HuH-7.5 (cell line): ENCODE measurements at places on chromosomes 3 and 15.

- DNase-seq: no peak
Observed at GRCh38 chr15:60993008-60993407, 236.1 kb downstream of the RORA start.

GRCh38 chr3:138694287-138695007, 85.9 kb downstream of the FAIM start:
- no peak for DNase-seq

DNA sequence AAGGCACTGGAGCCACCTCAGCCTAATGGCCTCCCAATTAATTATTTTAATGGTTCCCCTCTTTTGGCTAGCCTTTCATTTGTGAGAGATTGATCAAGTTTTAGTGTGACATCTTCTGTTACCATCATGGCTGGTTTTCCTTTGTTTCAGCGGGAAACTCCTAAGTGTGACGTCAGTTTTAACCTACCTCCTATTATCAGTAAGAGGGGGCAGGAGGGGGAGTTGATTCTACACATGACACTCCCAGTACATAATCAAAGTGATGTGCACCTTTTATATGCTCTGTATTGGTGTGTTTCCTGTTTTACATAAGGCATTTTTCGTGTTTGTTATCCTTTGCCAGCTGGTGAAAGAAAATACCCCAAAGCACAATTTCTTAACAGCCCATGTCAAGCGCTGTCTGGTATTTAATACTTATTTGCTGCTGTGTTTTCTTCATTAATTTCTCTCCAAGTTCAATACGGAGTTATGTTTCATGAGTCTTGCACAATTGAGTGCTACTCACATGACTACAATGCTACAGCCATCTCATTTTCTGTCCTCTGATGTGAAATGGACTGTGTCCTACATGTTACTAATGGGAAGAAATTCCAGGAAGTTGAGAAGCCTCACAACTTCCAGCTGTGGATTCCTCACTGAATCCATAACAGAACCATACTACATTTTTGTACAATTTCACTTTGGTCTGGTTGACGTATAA, 52.2 kb upstream of the POLR2M start:
- no peak for DNase-seq

GRCh38 chr3:107524841-107525643, 2.3 kb downstream of the BBX start:
- DNase-seq: peak; percentile 38

GRCh38 chr15:69457304-69458280, 5.0 kb downstream of the RPLP1 start:
- DNase-seq: no peak

GRCh38 chr3:45075821-45076625, 49.9 kb downstream of the CLEC3B start:
- DNase-seq: no peak

DNA sequence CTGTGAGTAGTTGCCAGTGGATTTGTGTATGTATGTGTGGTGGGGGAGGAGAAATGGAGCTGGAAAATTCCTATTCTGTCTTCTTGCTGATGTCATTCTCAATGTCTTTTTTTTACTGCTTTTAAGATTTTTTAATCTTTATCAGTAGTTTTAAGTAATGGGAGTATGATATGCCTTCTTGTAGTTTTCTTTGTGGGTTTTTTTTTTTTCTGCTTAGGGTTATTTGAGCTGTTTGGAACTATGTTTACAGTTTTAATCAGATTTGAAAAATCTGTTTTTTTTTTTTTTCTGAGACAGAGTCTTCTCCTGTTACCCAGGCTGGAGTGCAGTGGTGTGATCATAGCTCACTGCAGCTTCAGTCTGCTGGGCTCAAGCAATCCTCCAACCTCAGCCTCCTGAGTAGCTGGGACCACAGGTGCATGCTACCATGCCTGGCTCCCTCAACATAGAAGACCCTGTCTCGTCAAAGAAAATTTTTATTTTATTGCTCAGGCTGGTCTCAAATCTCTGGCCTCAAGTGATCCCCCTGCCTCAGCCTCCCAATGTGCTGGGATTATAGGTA, 37.1 kb downstream of the RPL39L start:
- DNase-seq: no peak

- no peak for DNase-seq
Observed at GRCh38 chr3:141844812-141845211, 31.6 kb upstream of the ATP1B3 start.

DNA sequence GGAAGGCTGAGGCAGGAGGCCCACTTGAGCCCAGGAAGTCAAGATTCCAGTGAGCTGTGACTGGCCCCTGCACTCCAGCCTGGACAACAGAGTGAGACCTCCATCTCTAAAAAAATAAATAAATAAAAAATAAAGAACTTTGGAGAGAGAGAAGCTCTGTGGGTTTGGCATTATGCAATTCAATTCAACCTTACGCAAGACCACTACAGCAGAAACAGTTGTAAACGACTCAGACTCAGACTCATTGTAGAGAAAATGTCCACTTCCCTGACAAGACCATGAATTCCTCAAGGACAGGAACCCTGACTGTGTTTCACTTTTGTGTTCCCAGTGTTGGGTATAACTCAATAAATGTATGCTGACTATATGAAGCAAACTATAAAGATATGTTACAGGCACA, 90.3 kb upstream of the C3orf80 start:
- DNase-seq: no peak

- DNase-seq: no peak
Observed at GRCh38 chr3:16319307-16319706, 54.3 kb downstream of the OXNAD1 start.

DNA sequence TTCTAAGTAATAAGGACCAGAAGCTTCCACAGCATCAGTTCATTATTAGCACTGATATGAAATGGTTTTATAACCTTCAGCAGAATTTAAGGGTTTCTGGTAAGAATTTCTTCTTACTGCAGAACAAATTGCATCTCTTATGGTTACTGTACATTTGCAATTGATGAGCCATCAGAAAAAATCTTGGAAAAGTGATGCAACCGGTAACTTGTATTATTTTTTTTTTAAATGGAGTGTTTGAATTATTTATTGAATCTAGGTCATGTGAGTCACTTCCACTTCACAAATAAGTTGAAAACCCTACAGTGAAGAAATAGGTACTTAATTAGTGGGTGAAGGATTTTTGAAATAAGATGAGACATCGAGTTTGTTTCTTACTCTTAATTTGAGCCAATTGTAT, 786.0 kb downstream of the TUSC7 start:
- DNase-seq: no peak

DNA sequence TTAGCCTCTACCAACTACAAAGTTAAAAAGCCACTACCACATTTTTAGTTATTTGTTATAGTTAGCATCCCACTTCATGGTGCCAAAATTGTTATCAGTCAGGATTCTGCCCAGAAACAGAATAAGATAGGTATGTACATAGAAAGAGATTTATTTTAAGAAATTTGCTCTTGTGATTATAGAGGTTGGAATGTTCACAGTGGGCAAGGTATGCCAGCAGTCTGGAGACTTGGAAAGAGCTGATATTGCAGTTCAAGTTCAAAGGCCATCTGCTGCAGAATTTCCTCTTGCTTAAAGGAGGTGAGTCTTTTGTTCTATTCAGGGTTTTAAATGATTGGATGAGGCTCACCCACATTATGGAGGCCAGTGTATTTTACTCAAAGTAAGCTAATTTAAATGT, 143.8 kb upstream of the POU1F1 start:
- DNase-seq: no peak

DNA sequence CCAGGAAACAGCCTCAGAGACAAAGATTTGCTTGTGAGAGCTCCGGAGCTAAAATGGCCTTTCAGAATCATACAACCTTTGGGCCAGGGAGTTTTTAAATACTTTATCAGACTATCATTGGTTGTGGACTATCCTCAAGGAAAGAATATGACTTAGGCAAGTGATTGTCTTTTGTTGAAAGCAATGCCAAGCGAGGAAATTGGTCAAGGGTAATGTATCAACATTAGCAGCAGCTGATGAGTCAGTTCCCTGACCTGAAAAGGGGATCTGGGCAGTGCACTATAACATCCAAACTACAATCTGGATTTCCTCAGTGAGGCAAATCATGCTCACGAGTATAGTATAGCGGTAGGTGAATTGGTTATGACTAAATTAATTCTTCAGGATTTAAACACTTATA, 303.6 kb downstream of the LSAMP start:
- no peak for DNase-seq

DNA sequence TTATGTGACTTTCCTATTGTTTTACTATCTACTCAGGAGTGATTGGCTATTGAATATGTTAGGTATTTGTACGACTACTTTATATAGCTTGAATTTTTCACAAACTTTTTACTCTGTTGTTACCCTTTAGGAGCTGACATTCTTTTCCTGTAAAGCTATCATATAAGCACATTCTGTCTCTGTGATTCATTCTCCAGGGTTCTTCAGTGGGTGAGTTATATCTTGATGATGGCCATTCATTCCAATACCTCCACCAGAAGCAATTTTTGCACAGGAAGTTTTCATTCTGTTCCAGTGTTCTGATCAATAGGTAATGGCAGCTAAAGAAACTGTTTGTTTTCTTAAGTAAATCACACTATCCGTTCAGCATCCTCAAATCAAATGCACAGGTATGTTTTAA, 10.1 kb upstream of the CAPN3 start:
- no peak for DNase-seq

DNA sequence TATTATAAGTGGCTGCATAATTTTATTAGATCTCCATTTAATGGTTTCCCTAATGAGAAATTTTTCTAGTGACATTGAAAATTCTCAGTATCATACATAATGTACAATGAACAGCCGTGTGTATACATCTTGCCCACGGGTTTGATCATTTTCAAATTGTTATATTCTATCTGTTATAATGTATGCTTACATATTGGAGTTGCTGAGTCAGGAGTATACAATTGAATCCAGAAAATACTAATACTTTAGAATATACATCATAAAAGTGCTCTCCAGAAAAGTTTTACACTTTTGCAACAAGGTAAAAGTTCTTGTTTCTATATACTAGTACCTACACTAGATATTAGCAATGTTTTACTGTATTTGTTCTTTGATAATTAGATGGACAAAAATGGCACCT, 82.8 kb downstream of the SPATA16 start:
- DNase-seq: no peak
